ENCODE measurements at places on chromosomes 1 and 21.
A peak's percentile ranks its signal among the peaks of the same experiment; 100 is the strongest.

GRCh38 chr21:24840287-24840686, 767.0 kb downstream of the MRPL39 start:
- no peak for DNase-seq

- no peak for DNase-seq
Observed at GRCh38 chr1:20534659-20535417, 17.5 kb upstream of the FAM43B start.

DNA sequence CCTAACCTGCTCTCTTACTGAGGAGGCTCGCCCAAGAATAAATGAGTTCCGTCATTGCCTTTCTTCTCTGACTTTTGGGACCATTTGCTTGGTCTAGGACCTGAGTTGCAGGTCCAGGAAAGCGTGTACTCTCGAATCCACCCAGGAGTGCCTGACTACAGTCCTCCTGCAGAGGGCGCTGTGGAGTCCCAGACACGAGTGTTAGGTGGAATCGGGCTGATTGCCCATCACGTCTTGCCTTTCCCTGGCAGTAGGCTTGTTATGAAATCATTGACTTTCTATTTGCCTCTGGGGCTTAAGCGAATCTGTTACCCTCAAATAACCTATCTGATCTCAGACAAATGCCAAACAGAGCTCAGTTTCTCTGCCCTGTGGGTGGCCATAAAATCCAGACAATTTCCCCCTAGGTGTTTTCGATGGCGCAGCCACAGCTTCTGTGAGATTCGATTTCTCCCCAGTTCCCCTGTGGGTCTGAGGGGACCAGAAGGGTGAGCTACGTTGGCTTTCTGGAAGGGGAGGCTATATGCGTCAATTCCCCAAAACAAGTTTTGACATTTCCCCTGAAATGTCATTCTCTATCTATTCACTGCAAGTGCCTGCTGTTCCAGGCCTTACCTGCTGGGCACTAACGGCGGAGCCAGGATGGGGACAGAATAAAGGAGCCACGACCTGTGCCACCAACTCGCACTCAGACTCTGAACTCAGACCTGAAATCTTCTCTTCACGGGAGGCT, at the start of gene IL20:
Gene IL20 (plus strand): TSS at position 685 of the 733 bp plus-strand sequence. CDS start 230 bp downstream, outside the sequence.
- DNase-seq = no peak

- no peak for DNase-seq
Observed at GRCh38 chr1:16080422-16081150, 7.1 kb upstream of the FAM131C start.

DNA sequence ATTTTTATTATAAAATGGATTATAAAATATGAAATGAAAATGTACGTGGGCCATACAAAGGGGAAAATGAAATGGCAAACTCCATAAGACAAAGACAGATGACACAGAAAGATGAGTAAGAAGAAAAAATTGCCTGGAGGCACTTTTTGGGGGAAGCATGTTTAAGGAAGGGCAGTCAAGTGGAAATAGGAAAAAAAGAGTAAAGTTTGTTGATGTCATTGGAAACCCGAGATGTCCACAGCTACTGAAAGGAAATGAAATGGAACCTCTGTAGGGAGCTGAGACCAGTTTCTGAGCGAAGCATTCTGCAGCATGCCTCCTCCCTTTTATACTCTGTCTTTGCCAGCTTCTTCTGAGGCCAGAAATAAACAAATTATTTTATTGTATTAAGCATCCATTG, 203.4 kb upstream of the UBE2U start:
- peak; percentile 88 for DNase-seq

Measured in Caki2 (cell line).